Stimulated activated effector memory CD8-positive, alpha-beta T cell treated with anti-CD3 and anti-CD28 coated beads, Interleukin-12 subunit alpha, Interleukin-12 subunit beta, amount 100 ng/mL, for 72 hours (primary cell): ENCODE measurements at places on chromosomes 3 and 15.

DNA sequence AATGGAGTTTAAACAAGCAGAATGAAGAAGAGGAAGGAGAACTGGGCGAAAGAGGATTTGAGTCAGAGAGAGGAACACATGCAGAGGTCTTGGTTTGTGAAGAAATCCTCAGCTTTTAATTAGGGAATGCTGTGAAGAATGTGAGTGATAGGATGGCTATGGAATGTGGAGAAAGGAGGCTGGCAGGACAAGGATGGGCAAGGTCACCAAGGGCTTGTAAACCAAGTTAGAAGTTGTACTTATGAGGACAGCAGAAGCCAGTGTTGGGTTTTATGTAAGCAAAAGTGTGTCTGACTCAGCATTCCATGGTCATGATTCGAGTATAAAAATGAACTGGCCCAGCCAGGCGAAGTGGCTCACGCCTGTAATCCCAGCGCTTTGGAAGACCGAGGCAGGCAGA lies 60.0 kb upstream of the IL12A start:
- no peak for DNase-seq

DNA sequence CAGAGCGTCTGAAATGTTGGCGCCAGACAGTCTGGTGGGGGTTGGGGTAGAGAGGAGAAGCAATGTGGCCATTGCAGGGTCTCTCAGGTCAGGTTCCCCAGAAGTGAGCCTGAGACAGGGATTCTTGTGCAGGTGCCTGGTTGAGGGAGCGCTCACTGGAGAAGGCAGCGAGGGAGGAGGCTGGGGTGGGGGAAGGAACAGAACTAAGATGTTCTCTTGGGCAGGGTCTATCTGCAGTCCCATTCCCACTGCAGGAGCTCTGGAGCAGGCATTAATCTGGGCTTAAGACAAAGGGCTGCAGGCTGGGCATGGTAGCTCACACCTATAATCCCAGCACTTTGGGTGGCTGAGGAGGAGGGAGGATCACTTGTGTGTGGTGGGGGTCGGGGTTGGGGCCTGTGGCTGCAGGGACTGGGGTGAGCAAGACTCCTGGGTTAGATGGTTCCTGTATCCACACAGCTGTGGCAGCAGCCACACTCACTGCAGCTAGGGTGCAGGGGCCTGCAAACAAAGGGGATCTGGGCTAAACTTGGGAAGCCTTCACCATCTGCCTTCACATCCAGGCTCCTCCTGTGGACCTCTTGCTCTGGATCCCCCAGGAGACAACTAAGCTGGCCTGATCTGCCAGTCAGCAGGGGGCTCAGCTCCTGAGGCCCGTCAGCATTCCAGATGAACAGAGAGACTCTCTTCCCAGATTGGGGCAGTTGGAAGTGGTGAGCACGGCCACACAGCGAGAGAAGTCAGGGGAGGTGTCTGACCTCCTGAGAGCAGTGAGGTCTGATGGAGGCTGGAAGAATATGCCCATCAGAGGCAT lies 172.5 kb downstream of the ABHD5 start:
- DNase-seq = no peak

GRCh38 chr15:79209690-79210089 lies 72.8 kb upstream of the ANKRD34C start:
- no peak for DNase-seq

- no peak for DNase-seq
Measured at GRCh38 chr3:71927505-71928066, 142.6 kb upstream of the PROK2 start.

GRCh38 chr3:55364421-55364820 lies 122.7 kb downstream of the WNT5A start:
- no peak for DNase-seq

DNA sequence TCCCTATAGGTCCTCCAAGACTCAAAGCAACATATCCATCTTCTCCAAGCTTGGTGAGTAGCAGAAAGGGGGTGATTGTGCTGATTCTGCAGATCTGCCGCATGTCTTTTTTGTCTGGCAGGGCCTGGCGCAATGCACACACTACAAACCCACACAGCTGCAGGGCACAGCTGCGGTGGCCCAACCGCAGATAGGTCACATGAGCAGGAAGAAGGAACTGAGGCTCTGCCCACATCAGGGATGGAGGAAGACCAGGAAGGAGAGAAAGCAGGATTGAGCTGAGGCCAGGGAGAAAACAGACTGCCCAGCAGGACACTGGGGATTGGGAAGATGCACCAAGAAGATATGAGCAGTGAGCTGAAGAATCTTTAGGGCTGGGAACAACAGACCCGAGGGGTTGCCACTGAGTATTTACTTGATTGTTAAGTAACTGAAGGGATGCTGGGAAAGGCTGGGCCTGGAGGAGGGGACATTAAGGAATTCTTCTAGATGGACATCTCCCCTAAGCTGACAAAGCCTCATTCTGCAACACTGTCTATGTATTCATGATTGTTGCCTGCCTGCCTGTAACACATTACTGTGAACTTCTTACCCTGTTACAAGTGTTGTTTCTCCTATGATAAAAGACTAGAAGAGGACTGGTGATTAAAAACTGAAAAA lies 126.7 kb downstream of the MYLK start:
- no peak for DNase-seq
